Fibroblast of the aortic adventitia (primary cell): ENCODE measurements at places on chromosomes 2 and 18. TPM values are rescaled to one million over a fixed set of nuclear protein-coding genes. Genes with fewer than 3 reads are reported as not detected.

DNA sequence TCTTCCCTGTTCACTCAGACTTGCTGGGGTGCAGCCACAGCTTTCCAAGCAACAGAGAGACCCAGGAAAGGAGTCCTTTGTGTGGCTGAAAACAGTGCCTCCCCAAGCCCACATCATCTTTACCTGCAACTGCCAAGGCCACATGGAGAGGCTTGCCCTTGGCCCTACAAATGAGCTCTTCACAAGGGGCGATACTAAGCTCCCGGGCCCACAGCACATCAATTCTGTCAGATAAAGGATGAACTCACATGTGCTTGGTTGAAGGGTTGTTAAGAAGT lies 42.3 kb upstream of the SH3RF3 start:
- DNase-seq: no peak

- no peak for DNase-seq
Observed at GRCh38 chr18:48065601-48065995, 135.1 kb upstream of the SMAD2 start.

DNA sequence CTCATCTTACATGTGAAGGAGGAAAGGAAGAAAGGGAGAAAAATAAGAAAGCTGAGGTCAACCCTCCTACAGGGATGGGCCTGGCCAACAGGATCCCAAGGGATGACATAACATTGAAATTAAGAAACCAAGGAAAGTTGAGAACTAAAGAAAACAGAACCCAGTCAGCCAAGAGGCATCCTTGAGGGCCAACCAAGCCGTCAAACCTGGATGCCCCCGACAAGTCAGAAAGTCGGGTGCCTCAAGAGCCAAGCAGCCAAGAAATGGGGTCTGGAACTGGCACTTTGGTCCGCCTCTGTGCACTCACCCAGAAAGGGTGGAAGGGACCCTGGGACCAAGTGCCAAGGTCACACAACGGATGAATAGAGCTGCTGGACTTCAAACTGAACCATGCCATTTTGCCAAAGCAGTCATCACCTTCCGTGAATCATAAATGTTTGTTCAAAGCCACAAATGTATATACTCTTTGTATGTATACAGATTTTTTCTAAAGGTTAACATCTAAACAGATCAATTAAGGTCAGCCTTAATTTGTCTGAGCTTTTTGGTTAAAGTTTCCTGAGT lies 27.0 kb upstream of the PTPN4 start:
- DNase-seq: no peak

DNA sequence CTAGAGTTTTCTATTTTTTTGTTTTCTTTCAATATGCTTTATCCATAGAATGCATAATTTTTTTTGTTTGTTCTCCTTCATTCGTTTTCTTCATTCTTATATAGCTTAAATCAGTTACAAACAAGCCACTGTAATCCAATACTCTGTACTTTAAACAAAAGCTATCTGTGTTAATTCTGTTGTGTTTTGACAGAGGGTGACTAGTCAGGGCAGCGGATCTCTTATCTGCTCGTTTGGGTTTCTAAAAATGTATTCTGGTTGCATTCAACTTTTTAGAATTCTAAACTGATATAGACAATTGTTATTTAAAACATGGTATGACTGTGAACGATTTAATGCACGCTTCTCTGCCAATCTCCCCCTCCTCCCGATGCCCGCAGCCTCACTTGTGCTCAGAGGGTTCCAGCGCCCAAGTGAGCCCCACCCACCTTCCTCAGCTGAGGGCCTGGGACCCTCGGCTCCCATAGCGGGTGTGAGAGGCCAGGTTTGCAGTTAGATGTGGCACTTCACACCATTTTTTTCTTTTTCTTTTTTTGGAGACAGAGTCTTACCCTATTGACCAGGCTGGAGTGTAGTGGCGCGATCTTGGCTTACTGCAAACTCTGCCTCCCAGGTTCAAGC lies 44.1 kb downstream of the NCK2 start:
- no peak for DNase-seq

DNA sequence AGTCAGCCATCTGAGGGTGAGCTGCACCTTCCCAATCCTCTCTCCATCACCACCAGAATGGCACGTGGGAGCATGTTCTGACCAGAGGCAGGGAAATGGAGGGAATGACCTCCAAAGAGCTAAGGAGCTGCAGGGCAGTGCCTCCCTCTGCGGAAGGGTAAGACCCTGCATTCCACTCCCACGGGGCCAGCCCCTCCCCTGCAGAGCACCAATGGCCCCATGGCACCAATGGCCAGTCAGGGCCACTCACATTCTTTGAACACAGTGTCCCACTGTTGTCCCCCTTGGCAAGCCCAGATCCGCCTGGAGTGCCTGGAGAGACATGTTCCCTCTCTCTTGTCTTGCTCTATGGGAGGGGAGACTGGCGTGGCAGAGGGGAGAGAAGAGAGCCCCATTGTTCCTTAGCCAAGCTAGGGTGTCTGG lies 164.4 kb downstream of the TNS1 start:
- DNase-seq: no peak

Gene GMPPA
- total RNA-seq: 16.6 and 66.3 TPM in 2 replicates

Gene NDUFS1
- 121 and 148 TPM in 2 replicates for total RNA-seq

Gene RAPH1
- total RNA-seq: 16.5 and 18.8 TPM in 2 replicates

Gene MYO3B
- 0.09 and 0.33 TPM in 2 replicates for total RNA-seq

Gene NRP2
- 11.2 and 12.6 TPM in 2 replicates for total RNA-seq

Gene TACR1
- 0.09 TPM in 1 of 2 replicates, not detected in the other for total RNA-seq
